ENCODE measurements at places on chromosomes 6 and 20. TPM values are rescaled to one million over a fixed set of nuclear protein-coding genes. Genes with fewer than 3 reads are reported as not detected.

Gene SMOC2
- 61.1 TPM for total RNA-seq

Gene TMEM170B
- total RNA-seq = 11.2 TPM

Gene LAMP5
- 3.5 TPM for total RNA-seq

Gene HLA-DRA
- 93.9 TPM for total RNA-seq

Gene CCN5
- total RNA-seq = not detected

Gene ARMC12
- not detected for total RNA-seq

Gene HSPA12B
- 10.7 TPM for total RNA-seq

Gene PTPRT
- 1.9 TPM for total RNA-seq

Gene GUCA1A
- 2.5 TPM for total RNA-seq

Data from urinary bladder (tissue), 4 donors.